ENCODE measurements at places on chromosomes 1 and 21.

DNA sequence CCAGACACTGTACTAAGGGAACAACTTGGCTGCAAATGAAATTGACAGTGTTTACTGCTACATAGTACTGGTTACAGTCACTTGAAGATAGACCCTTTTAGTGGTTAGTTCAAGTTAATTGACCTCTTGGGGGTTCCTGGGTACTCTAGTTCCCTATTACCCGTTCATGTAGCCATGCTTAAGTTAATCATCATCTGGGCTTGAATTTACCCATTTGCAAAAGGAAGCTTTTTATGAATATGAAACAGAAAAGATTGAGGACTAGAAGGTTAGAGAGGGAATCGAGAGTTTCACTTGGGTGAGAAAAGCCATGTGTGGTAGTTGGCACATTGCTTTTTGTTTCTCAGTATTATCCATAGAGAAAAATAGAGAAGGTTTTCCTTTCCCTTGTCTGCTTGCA is 2.7 kb downstream of the MIA3 start:
- DNase-seq = no peak

GRCh38 chr1:232329103-232329813 is 300.7 kb downstream of the SIPA1L2 start:
- no peak for DNase-seq

- no peak for DNase-seq
These were observed 7.1 kb upstream of the CAPN2 start for GRCh38 chr1:223704921-223705878.

DNA sequence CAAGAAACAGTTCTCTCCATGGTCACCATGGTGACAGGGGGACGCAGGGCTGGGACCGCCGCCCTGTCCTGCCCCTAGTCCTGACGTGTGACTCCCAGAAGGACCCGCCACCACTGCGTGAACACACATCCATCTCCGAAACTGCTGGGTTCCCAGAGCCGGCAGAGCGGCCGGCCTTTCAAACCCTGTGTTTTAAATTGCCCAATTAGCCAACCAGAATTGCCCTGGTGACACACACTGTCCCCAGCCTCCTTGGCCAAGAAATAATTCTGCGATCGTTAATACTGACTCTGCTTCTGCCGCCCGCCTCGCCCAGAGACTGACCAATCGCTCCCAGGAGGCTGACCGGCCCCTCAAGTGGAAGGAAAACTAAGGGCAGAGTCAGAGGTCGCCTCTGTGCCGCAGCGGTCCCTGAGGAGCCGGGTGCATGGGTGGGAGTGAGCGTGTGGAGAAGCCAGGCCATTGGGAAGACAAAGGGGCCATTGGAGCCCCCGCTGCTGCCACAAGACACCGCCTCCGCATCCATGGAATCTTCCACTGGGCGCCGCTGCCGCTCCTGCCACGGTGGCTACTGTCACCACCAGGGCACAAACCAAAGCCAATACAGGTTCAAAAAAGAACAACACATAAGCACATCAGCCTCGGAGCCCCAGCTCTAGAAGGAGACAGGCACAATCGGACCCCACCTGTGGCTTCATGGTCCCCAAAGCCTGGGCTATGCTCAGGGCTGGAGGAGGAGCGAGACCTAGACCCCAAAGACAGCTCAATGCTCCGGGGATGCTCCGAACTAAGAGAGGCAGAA is 273.2 kb downstream of the NPHP4 start:
- no peak for DNase-seq

- DNase-seq = no peak
These were observed 16.7 kb downstream of the NDC1 start for GRCh38 chr1:53821380-53821779.

GRCh38 chr1:11882814-11883538 is 24.2 kb upstream of the NPPB start:
- DNase-seq = no peak

GRCh38 chr1:234745844-234746797 is 136.1 kb upstream of the IRF2BP2 start:
- DNase-seq = no peak

GRCh38 chr1:40760984-40761383 is 22.6 kb upstream of the KCNQ4 start:
- no peak for DNase-seq

- DNase-seq = no peak
These were observed 32.1 kb downstream of the SH3BP5L start for GRCh38 chr1:248793592-248793991.

DNA sequence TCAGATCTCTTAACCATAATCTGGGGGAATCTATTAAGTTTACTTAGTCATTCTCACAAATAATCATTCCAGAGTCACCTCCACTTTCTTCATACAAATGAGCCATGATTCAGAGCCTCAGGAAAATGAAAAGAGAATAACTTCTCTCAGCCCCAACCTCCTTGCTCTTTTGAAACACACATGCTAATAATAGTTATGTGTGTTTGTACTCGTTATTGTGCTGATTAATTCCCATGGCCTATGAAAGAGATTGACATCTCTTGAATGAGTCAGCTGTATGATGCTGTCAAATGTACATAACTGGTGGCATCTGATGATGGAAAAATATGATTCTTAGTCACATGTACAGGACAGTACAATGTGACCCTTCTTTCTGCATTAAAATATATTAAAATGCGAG is 41.5 kb downstream of the DTL start:
- no peak for DNase-seq

- no peak for DNase-seq
These were observed 22.7 kb downstream of the SPOCD1 start for GRCh38 chr1:31793086-31793485.

- DNase-seq = no peak
These were observed 282.2 kb downstream of the PLPP3 start for GRCh38 chr1:56297208-56297607.

GRCh38 chr1:219385787-219386427 is 212.2 kb downstream of the LYPLAL1 start:
- no peak for DNase-seq

DNA sequence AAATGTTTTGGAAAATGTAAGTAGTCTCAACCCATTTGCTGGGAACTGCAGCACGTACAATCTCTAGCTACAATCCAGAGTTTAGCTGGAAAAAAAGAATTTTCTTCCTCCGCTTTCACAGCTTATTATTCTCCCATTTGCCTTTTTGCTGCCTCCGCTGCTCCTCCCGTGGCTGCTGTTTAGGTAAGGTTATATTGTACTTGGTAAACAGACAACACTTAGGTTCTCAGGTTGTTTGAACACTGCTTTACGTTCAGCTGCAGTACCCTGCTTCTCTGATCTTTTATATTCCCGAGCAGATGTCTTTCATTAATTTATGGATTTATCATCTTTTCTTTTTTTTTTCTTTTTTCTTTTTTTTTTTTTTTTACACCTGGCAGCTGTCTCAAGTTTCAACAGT is 14.3 kb downstream of the PROX1 start:
- no peak for DNase-seq

DNA sequence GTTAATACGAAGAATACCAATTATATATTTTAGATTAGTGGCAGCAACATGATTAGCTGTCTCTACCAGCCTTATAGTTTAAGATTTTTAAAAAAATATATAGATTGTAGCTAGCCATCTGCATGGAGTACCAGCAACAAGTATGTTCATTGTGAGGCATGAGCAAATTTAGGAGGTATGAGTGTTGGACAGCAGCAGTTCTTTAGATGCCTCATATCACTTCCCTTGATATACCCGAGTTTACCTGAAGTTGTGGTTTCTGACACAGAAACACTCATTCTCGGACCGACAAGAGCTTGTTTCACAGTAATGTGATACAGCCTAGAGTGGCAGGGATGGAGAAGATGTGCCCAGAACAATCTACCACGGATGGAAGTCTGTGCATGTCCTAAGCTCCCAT is 69.1 kb downstream of the RGS18 start:
- no peak for DNase-seq

DNA sequence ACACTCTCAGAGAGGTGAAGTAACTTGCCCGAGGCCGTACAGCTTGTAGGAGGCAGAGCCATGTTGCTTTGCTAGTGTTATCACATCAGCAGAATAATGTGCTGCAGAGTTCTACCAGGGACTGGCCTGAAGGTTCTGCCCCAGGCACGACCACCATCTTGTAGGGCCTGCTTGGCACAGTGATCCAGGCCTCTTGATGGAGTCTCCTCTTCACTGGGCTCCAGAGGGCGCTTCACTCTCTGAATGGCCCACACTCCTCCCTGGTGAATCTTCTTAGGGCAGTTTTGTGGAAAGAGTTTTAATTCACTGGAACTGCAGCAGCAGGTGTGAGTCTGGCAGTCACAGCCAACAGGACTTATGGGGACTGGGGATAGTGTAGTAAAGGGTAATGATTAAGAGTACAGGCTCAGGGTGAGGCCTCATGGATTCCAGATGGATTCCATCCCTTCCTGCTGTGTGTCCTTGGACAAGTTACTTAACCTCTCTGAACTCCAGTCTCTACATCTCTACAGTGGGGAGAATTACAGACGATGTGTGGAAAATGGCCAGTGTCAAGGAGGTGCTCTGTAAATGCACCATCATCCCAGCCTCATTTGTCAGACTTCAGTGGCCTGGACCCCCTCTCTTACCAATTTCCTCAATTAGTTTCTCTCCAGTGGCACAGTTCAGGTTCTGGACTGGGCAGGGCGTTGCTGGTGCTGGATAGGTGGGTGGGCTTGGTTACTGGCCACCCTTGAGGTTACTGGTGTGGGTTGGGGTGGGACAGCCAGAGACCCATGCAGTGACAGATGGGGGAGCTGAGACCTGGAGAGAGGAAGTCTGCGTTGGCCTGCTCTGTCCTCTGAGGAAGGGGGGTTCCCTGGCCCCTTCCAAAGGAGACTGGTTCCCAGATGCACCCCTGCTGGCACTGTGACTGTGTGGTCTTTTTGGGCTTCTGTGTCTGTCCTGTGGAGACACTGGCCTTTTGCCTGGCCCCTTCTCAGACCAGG is 45.9 kb upstream of the CSF3R start:
- DNase-seq = no peak

DNA sequence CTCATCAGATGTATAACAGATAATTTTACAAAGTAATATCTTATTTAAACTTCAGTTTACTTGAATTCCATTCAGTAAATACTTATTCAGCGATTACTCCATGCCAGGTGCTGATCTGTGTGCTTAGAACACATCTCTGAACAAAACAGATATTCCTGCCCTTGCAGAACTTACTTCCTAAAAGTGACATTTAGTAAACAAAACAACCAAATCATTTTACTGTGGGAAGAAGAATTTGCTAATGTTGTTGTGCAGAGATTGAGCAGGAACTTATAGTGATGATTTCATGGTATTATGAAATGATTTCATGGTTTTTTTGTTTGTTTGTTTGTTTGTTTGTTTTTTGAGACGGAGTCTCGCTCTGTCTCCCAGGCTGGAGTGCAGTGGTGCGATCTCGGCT is 39.3 kb upstream of the WLS start:
- DNase-seq = no peak

DNA sequence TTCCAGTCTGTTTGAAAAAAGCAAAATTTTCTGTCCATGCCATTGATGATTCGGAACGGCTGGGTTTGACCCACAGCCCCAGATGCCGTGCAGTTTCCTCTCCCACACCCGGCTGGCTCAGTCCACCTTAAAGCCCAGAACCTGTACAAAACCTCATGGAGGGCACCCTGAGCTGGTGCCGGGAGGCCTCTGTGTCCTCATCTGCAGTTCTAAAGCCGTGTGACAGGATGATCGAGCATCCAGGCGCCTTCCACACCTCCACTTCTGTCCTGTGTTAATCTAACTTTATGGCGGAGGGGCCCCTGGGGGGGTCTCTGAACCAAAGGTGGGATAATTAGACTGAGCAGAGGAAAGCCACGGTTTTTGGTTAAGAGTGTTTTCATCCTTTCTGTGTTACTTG is 49.6 kb downstream of the SLC37A1 start:
- DNase-seq = no peak

GRCh38 chr1:201585093-201585483 is 46.2 kb downstream of the NAV1 start:
- DNase-seq = no peak

GRCh38 chr1:170734412-170735175 is 70.7 kb downstream of the PRRX1 start:
- no peak for DNase-seq

DNA sequence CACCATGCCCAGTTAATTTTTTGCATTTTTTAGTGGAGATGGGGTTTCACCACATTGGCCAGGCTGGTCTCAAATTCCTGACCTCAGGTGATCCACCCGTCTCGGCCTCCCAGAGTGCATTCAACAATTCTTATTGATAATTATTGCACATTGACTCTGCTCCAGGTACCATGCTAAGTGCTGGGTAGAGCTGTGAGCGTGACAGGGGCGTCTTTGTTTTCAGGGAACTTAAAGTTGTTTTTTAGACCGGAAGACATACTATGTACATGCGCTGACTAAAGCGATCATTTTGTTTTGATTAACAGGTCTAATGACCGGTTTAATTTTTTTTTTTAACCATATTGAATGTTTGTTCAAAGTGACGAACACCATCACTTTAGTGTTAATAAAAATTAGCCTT is 4.0 kb downstream of the CD247 start:
- no peak for DNase-seq

- DNase-seq = no peak
These were observed at the start of gene CBR3 for GRCh38 chr21:36134803-36135390. Gene CBR3, plus strand, starts transcription at chr21:36135079. Its CDS starts 114 bp downstream, at chr21:36135193.
